CD4-positive, alpha-beta T cell treated with Interleukin-15 for 4 hours (primary cell): ENCODE measurements at places on chromosomes 5 and 9.

- no peak for DNase-seq
Measured at GRCh38 chr5:1169211-1170115, 31.9 kb upstream of the SLC6A19 start.

GRCh38 chr5:171848911-171849520 lies 63.4 kb downstream of the SMIM23 start:
- no peak for DNase-seq

GRCh38 chr5:181045316-181045715 lies 5.2 kb downstream of the BTNL9 start:
- no peak for DNase-seq

DNA sequence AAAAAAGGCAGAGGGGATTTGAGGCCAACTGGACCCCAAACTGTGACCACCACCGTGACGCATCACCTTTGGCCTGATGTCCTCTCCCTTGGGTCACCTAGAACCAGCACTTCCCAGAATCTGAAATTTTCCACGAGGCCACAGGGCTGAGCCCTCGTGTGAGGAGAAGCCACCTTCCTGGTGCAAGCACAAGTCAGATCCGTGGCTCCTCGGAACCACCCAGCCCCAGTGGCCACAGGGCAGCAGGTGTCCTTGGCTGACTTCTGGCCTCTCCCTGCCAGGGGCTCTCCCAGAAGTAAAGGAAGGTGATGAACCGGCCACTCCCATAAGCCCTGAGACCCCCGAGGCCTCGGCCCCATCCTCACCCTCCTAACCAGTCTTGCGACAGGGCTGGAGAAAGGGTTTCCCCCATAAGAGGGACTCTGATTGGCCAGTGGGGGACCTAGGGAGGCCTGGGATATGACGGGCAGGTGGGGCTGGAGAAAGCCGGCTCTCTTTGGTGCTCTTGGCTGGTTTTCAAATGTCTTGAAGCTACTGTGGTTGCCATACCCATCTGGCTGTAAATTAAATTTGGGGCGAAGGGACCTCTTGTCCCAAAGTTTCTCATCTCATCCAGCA lies 20.9 kb upstream of the HMCN2 start:
- no peak for DNase-seq

DNA sequence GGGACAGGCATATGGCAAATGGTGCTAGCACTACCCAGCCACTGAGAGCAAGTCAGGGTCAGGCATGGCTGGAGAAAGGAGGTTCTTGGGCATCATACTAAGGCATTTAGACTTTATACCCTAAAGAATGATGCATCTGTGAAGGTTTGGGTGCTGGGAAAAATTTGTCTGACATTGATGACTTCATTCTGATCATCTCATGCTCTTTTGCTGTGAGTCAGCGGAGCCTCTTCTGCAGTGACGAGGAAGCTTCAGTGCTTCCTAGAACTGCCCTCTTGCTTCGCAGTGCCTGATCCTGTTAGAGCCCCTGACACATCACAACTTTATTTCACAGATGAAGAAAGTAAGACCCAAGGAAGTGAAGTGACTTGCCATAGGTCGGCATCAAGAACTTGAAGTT lies 266.6 kb upstream of the GAS1 start:
- DNase-seq = no peak

GRCh38 chr5:151547364-151547763 lies 43.8 kb downstream of the FAT2 start:
- DNase-seq = no peak

- no peak for DNase-seq
Measured at GRCh38 chr9:79764374-79764773, 192.6 kb downstream of the TLE4 start.
